ENCODE measurements at places on chromosomes 3 and 15.

DNA sequence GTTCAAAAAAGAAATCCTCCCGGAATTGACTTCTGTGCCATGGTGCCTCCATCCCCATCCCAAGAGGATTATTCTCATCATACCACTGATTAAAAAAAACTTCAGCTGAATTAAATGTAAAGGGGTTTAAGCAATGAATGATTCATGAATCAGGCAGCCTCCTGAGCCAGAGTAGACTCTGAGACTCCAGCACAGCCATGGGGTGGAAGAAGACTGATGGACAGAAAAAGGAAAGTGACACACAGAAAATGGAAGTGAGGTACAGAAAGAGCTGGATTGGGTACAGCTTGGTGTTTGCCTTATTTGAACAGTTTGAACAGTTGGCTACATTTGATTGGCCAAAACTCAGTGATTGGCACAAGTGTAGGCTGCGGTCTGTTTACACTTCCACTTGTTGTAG lies 224.8 kb upstream of the ATP10A start:
- DNase-seq = no peak

DNA sequence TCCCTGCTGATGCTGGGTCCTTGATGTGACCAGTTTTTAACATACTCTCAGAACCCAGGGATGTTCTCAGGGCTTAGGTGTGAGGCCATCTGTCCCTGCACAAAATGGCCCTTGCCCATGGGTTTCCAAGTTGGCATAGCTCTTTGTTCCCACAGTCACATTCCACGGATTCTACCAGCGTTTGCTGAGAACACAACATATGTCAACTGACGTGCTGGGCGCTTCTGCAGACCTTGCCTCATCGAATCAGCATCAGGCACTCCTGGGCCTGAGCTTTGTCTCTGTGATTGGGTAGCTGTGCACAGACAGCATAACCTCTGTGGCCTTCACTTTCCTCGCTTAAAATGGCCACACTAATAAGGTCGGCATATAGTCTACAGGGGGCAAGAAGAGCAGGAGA lies 69.0 kb downstream of the MGLL start:
- DNase-seq = no peak

- no peak for DNase-seq
Measured at GRCh38 chr3:133506215-133506901, 67.1 kb upstream of the CDV3 start.

DNA sequence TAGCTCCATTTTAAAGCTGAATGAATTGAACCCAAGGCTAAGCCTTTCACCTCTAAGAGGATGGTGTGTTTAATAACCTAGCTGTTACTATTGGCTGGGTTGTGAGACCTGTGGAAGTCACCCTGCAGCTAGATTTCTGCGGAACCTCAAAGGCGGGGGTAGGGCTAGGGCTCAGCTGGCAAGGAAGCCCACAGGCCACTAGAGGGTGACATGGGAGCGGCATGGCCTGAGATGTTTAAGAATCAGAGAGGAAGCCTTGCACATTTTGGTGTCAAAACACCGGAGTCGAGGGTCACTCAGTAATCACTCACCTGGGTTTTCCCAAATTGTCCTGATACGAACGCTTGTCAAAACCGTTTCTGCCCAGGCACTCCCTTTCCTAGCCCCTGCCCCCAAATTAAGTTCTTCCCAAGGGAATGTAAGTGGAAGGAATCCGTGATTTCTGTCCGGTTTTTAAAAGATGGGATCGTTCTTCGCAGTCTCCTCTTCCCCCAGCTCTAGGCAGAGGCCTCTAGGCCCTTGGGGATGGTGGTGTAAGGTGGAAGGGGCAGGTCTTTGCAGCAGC lies 3.8 kb upstream of the ACAD9 start:
- peak; percentile 68 for DNase-seq

- DNase-seq = no peak
Measured at GRCh38 chr3:189563853-189564563, 67.2 kb upstream of the TP63 start.

DNA sequence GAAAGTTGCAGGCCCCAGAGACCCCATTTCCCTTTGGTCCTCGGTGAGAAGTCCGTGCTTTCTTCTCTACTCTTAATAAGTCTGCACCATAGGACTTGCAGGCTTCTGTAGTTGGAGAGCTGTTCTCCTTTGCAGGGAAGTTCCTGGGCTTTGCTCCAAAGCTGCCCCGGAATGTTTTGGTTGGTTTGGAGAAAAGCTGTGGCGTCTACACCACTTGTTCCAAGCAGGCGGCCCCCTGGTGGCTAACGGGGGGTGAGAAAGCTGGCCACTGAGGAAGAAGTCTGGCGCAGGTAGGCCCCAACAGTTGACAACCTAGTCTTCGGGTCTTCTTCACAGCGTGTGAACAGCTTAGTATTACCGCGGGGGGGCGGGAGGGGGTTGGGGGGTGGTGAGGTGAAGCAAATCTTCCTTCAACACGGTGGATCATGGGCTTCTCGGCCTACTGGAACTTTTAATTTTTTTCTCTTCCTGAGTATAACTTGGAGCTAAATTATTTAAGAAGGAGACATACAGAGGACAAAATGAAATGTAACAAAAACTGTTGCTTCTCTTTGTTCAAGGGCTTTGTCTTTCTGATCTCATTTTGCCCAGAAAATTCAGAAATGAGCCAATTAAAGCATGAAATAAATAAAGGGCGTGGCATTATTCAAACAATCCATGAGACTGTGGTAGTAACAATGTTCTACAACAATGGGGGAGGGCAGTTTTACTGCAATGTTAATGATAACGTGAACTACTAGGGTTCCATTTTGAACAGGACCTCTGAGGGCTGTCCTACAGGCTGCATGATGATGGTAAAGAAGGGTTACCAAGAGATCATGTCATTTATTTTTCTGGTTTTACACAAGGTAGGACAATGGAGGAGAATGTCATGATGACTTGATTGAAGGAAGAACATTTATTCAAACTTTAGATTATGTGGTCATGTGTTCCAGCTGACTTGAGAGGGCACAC lies 2.2 kb upstream of the THRB start:
- no peak for DNase-seq

GRCh38 chr3:114739627-114740026 lies 407.5 kb downstream of the ZBTB20 start:
- DNase-seq = no peak

DNA sequence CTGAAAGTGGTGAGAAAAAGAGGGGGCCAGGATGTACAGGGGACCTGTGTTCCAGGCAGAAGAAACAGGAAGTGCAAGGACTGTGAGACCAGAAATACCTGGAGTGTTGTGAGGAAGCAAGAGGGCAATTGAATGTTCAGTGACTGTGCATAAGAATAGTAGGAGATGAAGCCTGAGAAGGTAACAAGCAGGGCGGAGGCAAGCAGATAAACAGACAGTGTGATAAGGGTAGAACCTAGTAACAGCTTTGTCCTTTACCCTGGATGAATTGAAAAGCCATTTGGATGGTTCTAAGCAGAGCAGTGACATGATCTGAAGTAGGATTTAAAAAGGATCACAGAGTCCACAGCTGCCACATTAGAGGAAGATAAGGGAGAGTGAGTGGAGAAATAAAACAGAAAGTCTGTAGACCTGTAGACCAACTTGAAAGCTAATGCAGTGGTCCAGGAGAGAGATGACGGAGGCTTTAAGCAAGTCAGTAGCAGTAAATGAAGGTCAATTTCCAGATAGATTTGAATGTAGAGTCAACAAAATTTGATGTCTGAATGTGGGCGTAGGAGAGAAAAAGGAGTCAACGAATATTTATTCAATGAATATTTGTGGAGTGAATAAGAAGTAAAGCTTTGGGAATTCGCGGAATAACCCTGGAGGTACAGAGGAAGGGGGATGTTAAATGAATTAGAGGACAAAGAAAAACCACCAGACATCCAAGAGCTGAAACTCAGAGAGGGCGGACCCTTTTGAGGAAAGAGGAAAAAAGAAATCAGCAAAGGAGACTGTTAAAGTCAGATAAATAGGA lies 4.2 kb upstream of the PLOD2 start:
- DNase-seq = no peak

Data from T-helper 1 cell (primary cell).